GM23338 (cell line): ENCODE measurements at places on chromosomes 7 and 10. TPM values are rescaled to one million over a fixed set of nuclear protein-coding genes. Genes with fewer than 3 reads are reported as not detected.

ZNF775 gene
- total RNA-seq: 35.2 and 38.2 TPM in 2 replicates

TAS2R3 gene
- total RNA-seq: 3.9 and 6.9 TPM in 2 replicates

VAX1 gene
- not detected in 2 replicates for total RNA-seq

RNF133 gene
- 1.1 and 2.0 TPM in 2 replicates for total RNA-seq

CALCR gene
- total RNA-seq: 1.4 and 1.6 TPM in 2 replicates

CTTNBP2 gene
- 22.7 and 26.8 TPM in 2 replicates for total RNA-seq

GRM3 gene
- total RNA-seq: 1.9 and 3.8 TPM in 2 replicates

BTBD16 gene
- not detected in 2 replicates for total RNA-seq

GDF2 gene
- total RNA-seq: not detected in 2 replicates

DRGX gene
- not detected in 2 replicates for total RNA-seq

PCLO gene
- total RNA-seq: 6.4 and 7.4 TPM in 2 replicates

SNX13 gene
- 26.4 and 42.7 TPM in 2 replicates for total RNA-seq
